ENCODE measurements at places on chromosomes 3 and 15.

GRCh38 chr15:35173444-35174118 lies 88.5 kb upstream of the NANOGP8 start:
- peak; percentile 56 for DNase-seq

GRCh38 chr3:53361852-53362251 lies 14.5 kb upstream of the DCP1A start:
- no peak for DNase-seq

DNA sequence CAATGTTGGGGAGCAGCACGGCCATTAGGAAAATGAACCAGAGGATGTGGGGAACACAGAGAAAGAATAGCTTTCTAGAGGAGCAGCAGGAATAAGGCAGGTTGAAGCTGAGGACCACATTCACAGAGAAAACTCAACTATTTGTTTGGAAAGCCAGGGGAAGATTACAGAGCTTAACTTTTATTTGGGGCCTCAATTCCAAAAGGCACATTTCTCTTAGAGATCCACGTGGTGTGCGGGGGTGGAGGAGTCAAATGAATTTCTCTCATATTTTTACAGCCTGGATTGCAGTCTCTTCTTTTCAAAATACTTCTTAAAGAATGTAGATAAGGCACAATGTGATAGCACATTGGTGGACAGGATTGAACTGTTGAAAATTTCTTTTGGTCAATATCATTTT lies 253.7 kb downstream of the ROBO1 start:
- no peak for DNase-seq

DNA sequence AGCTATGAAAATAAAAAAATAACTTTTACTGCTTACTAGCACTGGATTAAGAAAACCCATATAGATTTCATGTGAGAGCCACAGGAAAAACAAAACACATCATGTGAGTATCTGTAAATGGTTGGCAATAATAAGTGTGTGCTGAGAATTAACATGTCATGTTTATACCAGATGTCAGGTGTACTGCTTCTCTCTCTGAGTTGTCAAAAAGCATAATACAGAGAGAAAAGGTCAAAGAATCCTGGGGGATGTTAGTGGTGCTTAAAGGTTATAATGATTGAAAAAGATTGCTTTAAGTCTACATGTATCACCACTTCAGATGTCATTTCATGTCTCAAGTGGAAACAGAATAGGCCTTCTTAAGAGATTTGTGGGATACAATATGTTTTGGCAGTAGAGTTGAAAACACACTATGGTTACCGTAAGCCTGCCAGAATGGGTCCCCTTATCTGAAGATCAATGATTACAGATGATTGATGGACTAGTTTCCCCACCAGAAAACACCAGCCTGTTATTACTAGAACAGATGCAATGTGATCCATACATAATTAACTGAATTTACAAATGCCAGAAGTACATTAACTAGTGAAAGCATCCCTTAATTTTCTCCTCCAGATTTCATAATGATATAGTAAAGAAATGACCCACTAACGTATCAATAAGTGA lies 204.1 kb downstream of the CNTN3 start:
- no peak for DNase-seq

DNA sequence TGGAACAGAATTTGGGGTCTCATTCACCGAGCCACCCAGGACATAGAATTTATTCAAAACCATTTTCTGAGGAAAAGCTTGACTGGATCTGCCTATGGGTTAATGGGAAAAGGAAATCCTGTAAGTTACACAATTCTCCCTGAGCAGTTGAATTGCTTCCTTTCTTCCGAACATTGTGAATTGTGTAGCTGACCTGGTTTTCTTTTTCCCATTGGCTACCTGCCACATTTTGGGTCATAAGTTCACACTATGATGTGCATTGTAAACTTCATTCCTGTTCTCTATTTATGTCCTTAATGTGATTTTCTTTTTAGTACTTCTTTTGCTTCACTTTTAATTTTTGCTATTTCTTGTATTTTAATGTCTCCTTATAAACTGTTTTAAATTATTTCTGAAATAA lies 386.0 kb upstream of the LRRC3B start:
- DNase-seq: no peak

GRCh38 chr15:85047271-85047948 lies 65.8 kb downstream of the PDE8A start:
- peak; percentile 90 for DNase-seq

DNA sequence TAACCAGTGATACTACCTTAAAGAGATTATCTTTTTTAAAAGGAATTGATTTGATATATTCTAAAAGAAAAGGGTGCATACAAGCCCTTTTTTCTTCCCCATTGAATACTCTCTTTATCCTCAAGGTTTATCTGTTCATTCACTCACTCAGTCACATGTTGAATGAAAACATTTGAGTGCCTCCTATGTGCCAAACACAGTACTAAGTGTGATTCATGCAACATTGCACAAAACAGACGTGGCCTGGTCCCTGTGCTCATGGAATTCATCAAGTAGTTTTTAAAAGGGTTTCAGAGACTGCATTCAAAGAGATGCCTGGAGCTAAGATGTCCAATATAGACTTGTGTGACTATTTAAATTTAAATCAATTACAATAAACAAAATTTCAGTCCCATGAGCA lies 462.2 kb upstream of the MDFIC2 start:
- DNase-seq: peak; percentile 40

DNA sequence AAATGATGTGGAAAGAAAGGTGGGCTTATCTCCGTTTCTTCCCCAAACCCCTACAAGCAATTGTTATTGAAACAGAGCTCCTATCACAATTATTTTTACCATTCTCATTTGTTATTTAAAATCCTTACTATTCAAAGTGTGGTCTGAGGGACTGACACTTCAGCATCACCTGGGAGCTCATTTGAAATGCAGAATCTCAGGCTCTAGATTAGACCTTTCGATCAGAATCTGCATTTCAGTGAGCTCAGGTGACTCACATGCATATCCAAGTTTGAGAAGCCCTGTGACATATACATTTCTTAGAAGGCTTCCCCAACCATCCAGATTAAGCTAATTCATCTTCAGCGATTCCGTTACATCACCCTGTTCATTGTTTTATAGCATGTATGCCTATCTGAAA lies 145.0 kb downstream of the KCNH8 start:
- no peak for DNase-seq

DNA sequence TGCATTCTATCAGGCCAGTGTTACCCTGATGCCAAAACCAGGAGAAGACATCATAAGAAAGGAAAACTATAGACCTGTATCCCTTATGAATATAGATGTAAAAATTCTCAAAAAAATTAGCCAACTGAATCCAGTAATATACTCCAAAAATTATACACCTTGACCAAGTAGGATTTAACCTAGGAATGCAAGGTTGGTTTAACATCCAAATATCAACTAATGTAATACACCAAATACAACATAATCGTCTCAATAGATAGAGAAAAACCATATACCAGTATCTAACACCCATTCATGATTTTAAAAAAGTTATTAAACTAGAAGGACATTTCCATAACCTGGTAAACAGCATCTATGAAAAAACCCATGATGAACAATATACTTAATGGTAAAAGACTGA lies 56.5 kb upstream of the SELENOK start:
- DNase-seq: no peak

DNA sequence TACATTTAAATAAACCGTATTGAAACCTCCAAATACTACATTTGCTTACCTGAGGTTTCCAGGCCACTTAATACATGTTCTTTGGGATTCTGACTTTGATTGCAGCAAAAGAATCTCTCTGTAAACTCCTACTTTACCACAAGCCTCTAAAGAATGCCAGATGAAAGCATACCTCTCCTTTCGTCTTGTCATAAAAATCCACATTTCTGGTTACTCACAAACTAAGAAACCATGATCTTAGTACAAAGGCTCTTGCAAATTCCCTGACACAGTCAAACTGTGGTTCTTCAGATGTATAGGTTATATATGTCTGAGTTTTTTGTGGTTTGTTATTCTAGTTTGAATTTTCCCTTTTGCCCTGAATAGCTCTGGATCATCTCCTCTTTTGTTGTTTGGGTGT lies 188.4 kb downstream of the RAP2B start:
- DNase-seq: peak; percentile 36

DNA sequence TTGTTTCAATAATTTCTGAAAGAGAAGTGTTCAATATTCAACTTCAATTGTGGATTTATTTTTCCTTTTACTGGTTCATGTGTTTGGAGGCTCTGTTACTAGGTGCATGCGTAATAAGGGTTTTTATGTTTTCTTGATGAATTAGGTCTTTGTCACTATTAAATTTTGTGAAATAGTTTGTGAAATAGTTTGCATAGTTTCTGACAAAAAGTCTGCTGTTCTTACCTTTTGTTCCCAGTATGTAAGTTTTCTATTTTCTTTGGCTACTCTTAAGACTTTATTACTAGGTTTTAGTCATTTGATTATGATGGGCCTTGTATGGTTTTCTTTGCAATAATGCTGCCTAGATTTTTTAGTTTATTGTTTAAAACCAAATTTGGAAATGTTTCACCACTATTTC lies 38.0 kb downstream of the MEF2A start:
- DNase-seq: no peak

GRCh38 chr3:143168855-143169192 lies 49.3 kb downstream of the CHST2 start:
- no peak for DNase-seq

DNA sequence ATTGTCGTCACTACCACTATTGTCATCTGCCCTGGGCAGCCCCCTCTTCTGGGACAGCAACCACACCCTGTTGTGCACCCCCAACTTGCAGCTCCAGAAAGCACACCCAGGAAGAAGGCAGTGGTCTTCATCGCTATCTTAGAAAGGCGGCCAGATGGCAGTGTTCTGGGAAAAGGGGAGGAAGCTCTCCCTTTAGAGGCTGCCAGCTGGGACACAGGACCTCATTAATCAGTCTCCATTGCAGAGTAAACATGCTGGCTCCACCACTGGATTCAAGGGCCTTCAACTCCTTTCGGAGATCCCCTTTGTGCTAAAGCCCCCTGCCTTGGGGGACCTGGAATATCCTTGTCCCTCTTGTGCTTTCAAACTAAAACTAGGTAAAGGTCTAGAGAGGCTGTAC lies 199.3 kb upstream of the LINGO1 start:
- no peak for DNase-seq

GRCh38 chr3:58051196-58051595 lies 43.0 kb downstream of the FLNB start:
- DNase-seq: peak; percentile 90

DNA sequence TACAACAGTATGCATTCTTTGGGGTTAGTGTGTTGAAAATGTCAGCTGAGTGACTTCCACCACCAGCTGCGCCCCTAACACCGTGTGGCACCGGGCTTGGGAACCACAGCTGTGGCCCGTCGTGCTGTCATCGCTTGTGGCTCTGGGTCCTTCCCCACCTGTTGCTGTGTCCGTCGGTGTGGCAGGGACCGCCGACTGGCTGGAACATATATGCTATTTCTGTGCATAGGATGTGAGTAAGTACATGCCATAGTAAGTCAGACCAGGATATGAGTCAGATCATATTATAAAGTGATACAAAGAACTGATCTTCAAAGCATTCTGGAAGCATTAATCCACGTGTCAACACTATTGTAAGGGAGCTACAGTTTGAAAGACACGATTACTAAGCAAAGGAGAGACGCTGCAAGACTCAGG lies 31.9 kb downstream of the EHD4 start:
- DNase-seq: peak; percentile 88

DNA sequence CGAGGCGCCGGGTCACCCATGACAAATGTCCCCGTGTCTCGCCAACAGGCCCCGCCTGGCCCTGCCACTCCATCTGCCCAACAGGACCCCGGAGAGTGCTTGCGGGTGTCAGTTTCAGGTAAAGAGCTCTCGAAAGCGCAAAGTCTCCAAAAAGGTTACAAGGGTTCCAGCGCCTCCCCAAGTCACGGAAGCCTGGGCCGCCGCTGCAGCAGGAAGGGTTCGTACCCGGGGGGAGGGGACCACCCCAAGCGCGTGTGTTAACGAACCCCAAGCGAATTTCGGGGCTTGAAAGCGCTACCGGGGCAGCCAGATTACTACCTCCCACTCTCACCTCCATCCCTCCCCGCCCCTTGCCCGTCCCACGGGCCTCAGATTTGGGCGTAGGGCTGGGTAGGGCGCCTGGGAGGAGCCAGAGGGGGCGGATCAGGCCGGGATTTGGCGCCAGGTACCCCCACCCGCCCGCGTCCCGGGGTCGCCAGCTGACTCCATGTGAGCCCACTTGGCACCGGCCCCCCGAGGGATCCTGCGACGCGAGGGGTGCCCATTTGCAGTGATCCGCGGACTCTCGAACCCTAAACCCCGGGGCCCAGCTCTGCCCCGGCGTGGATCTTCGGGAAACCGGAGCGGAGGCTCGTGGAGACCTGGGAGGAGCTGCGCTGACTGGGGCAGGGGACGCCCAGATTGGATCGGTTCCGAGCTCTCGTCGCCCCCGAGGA lies 85.9 kb downstream of the NR2F2 start:
- no peak for DNase-seq

GRCh38 chr15:70133296-70133695 lies 35.6 kb upstream of the TLE3 start:
- DNase-seq: no peak

DNA sequence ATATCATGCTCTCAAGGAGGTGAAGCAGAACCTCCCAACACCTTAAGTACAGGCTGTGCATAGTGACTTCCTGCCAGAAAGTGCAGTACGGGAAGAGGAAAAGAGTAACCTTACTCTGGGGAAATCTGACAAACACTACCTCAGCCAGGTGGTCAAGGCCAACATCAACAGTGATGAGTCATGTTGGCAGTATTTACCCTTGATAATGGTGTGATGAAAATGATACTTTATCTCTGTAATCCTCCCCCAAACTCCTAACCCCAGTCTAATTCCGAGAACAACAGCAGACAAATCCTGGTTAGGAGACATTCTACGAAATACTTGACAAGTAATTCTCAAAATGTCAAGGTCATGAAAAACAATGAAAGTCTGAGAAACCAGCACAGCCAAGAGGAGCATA lies 26.5 kb downstream of the ANKDD1A start:
- peak; percentile 12 for DNase-seq

GRCh38 chr3:103406320-103406850 lies 971.6 kb downstream of the ZPLD1 start:
- no peak for DNase-seq

- peak; percentile 84 for DNase-seq
Measured at GRCh38 chr3:112814266-112814665, 32.4 kb downstream of the CD200R1L start.

- peak; percentile 37 for DNase-seq
Measured at GRCh38 chr3:193897288-193897687, 238.7 kb upstream of the HES1 start.

Measured in fibroblast of mammary gland (primary cell).